ENCODE measurements at places on chromosomes 6 and 20. TPM values are rescaled to one million over a fixed set of nuclear protein-coding genes. Genes with fewer than 3 reads are reported as not detected.

The DCDC2 gene
- total RNA-seq, result not detected

The SLC22A7 gene
- not detected for total RNA-seq

The SLC16A10 gene
- 5.2 TPM for total RNA-seq

The JAG1 gene
- total RNA-seq, result 43.6 TPM

The TBXT gene
- not detected for total RNA-seq

The ANKEF1 gene
- total RNA-seq, result 7.4 TPM

The MOCS3 gene
- total RNA-seq, result 15.1 TPM

The SIRPB2 gene
- not detected for total RNA-seq

The SAPCD1 gene
- 3.5 TPM for total RNA-seq

The PKIB gene
- total RNA-seq, result 0.23 TPM

The ID1 gene
- 433 TPM for total RNA-seq

The GPR6 gene
- total RNA-seq, result not detected

The SKIC2 gene
- total RNA-seq, result 31.4 TPM

The RNF144B gene
- 1.3 TPM for total RNA-seq

The GSTA2 gene
- not detected for total RNA-seq

Measured in HT1080 (cell line).